MG63 (cell line): ENCODE measurements at places on chromosomes 1 and 21.
A peak's percentile ranks its signal among the peaks of the same experiment; 100 is the strongest.

DNA sequence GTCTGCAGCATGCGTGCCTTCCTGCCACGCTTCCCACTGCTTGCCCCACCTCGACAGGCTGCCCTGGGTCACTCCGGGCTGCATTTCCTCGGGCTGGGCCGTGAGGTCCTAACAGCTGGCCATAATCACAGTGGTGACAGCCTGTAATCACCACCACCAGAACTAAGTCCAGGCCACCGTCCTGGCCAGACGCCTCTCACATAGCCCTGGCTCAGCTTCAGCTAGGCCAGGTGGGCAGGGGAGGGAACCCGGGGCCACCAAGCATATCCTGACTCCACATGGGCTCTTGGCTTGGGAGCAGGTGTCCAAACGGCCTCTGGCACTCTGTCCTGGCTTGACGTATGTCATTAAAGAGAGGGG lies 229.5 kb downstream of the TRABD2B start:
- no peak for DNase-seq

DNA sequence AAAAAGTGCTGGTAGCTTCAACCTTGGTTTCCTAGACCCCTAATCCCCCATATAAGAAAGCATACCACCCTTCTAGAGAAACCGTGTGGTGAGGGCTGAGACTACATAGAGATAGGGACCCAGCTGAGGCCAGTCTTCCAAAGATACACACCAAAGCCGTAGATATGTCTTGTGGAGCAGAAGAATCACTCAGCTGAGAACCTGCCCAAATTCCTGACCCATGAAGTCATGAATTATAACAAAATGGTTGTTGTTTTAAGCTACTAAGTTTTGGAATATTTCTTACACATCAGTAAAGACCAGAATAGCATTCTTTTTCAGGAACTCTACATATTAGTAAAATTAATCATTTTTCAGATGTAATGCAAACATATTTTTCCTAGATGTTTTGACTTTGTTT lies 3.3 kb upstream of the SNRPE start:
- peak; percentile 67 for DNase-seq

DNA sequence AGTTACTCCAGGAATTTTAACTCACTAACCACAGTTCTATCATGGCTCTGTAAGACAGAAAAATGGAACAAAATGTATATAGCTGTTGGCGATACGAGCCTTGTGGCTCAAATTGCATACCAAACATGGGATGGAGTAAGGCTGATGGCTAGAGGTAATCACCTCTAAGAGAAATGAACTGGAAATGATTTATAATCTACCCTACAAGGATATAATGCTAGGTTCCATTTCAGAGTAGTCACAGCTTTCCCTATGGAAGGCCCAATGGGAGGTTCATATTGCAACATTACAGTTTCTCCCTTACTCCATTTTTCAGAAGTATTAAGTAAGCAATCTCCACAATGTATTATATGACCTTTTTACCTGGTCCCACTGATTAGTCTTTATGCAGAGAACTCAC lies 61.6 kb downstream of the EDEM3 start:
- no peak for DNase-seq

GRCh38 chr1:83109692-83110091 lies 889.2 kb downstream of the TTLL7 start:
- no peak for DNase-seq

GRCh38 chr1:169630006-169630405 lies at the start of gene SELP:
Gene SELP (minus strand): TSS chr1:169630124. CDS start chr1:169630074, 50 bp downstream.
- DNase-seq, result no peak

DNA sequence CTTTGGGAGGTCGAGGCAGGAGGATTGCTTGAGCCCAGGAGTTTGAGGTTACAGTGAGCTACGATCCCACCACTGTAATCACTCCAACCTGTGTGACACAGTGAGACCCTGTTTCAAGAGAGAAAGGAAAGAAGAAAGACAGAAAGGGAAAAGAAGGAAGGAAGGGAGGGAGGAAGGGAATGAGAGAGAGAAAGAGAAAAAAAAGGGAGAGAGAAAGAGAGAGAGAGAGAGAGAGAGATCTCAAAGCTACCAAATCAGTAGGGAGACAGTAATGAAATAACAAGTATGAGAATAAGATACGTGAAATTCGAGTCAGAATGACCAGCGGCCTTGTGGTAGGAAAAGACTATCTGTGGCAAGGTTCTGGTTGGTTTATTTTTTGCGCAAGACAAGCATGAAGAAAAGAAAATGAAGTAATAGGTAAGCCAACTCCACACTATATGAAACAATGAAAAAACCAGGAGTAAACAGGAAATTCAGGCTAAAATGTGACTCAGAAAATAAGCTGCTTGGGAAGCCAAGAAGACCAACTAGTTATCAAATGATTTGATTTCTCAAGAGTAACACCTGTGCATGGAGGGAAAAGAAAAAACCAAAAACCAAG lies 8.9 kb downstream of the MTF1 start:
- no peak for DNase-seq

DNA sequence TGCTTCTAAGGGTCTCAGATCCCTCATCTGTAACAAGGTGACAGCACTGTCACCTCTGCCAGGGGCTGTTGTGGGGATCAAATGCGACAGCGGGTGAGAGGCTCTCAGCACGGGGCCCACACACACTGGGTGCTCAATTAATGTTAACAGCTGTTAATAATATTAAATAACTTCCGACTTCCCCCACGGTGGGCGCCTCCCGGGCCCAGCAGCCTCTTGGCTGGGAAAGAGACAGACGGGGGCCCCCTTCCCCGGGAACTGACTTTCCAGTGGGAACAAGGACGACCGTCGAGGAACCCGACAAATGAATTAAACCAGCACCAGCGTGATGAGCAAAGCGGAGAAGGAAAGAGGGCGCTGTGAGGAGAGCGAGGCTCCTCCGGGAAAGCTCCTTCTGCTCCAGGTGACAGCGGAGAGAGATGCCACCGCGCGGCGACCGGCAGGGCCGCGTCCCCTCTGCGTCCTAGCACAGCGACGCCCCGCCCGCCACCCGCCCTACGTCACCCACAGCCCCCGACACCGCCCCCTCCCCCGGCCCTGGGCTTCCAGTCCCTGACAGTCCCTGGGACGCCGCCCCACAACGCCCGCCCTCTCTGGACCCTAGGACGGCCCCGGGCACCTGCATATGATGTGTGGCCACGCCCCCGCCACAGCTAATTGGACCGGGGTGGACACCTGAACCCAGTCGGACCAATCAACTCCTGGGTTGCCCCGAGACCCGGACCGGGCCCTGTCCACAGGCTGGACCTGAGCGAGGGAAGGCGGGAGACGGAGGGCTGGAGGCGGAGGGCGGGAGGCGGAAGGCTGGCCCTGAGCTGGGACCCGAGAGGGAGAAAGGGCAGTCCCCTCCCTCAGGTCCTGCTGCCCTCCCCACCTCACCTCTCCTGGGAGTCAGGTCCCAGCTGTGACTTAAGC lies 38.2 kb downstream of the MATN1 start:
- no peak for DNase-seq

GRCh38 chr1:48099072-48099773 lies 102.0 kb upstream of the TRABD2B start:
- DNase-seq, result no peak

DNA sequence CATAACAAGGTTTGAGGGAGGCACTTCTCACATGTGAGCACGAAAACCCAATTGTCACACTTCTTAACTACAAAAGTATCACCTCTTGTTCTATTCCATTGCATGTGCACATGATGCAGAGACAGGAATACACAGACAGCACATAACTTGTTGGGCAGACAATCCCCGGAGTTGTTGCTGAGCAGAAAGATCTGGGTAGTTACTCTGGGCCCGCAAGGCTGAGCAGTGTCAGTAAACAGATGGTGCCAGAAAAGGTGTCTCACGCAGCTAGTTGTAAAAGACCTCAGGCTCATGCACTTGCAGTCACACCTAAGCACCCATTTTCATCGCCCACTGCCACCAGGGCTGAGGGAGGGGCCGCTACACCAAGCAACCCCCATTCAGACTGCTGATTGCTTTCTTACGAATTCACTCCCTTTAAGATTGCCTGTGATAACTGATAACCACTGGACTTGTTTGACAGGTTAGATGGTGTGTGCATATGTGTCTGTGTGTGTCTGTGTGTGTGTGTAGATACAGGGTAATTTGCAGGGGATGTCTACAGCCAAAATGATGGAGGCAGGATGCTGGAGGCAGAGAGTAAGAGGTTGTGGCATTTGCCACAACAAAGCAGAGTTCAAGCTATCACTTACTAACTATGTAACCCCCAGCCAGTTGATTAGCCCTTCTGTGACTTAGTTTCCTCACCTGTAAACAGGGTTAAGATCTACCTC lies 4.2 kb downstream of the LGR6 start:
- DNase-seq, result no peak

DNA sequence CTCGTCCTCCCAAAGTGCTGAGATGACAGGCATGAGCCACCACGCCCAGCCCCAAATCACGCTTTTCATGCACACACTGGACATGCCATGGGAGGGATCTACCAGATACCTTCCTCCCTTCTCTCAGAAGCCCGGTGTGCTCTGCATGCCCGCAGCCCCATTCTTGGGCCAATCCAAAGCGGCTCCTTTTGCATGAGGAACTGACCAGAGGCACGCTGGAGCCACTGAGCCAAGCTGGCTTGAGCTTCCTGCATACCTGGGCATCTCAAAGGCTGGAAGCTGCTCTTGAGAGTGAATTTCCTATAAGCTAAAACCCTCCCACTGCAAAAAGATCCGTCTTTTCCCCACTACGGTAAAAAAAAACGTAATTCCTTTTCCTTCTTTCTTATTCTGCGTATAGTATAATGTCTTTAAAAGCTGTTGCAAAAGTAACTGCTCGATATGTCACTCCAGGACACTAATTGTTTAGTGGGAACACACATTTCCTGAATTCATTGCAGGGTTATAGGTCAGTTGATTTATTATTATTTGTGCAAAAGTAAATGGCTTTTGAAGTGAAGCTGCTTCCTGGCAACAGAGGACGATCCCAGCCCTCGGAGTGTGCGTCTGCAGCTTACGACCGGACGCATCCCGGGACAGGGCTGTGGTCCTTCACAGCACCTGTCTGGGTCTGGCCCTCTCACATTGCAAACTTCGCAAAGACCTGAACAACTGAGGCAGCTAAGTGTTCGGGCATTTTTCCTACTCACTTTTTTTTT lies 61.8 kb upstream of the ETS2 start:
- no peak for DNase-seq

GRCh38 chr1:147598621-147599361 lies 57.5 kb downstream of the BCL9 start:
- DNase-seq, result peak; percentile 38

DNA sequence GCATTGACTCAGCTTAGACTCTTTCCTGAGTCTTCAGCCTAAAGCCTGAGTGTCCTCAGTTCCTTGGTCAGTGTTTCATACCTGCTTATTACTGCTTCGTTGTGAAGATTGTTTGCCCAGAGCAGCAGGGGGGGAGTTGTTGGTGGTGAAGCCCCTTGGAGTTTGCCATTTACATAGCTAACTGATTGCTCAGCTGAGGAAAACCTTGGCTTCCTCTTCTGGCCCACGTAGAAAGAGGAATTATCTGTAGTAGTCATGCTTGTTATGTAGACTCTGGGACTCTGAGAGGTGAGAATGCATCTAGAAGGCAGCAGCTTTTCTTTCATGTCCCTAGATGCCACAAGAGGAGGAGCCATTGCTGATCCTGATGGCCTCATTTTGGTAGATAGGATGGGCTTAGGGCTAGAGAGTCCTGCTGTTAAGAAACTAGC lies 125.9 kb downstream of the MAST2 start:
- DNase-seq, result peak; percentile 73

GRCh38 chr1:116111524-116112021 lies 374 bp downstream of the MAB21L3 start:
- no peak for DNase-seq

DNA sequence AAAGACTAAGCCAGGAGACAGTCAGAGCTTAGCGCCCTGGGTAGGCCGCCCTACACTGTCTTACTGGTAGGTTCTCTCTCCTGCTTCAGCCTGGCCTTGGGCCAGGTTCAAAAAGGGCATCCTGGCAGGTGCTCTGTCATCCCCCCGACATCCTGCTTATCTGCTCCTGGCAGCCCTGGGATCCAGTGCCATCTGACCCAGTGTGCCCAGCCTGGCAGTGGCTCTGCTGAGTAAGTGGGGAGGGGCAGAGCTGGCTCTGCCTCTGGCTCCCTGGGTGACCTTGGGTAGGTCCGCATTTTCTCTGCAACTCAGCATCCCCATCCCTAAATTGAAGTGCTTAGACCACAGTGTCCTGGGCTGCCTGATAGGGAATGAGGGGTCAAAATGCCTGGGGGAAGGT lies 549.9 kb downstream of the PTPRU start:
- no peak for DNase-seq

DNA sequence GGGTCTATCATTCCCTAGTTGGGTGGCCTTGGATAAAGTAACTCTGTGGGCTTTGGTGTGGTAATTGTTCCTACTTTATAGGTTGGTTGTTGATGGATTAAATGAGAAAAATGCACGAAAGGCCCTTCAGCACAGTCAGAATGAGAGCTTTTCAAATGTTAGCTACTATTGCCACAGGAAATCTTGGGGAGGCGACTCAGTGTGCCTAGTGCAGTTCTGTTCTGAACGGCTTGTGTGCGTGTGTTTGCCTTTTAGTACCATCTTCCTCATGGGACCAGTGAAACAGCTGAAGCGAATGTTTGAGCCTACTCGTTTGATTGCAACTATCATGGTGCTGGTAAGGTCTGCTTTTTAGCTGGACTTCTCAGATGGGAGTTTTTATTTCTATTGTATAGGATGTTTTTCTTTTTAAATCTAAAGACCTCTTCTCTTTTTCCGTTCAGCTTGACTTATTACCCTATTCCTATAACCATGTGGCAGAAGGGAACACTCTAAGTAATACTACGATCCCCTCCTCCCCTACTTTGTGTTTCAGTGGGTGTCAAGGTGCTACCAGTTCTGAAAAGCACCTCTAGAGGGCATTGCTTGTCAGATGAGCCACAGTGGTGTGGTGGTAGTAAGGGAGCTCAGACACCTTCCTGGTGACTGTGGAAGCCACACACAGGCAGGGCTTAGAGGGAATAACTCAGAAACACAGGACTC lies 9.2 kb downstream of the SFT2D2 start:
- peak; percentile 17 for DNase-seq

GRCh38 chr21:22343303-22343702 lies 1345.1 kb downstream of the NCAM2 start:
- no peak for DNase-seq

DNA sequence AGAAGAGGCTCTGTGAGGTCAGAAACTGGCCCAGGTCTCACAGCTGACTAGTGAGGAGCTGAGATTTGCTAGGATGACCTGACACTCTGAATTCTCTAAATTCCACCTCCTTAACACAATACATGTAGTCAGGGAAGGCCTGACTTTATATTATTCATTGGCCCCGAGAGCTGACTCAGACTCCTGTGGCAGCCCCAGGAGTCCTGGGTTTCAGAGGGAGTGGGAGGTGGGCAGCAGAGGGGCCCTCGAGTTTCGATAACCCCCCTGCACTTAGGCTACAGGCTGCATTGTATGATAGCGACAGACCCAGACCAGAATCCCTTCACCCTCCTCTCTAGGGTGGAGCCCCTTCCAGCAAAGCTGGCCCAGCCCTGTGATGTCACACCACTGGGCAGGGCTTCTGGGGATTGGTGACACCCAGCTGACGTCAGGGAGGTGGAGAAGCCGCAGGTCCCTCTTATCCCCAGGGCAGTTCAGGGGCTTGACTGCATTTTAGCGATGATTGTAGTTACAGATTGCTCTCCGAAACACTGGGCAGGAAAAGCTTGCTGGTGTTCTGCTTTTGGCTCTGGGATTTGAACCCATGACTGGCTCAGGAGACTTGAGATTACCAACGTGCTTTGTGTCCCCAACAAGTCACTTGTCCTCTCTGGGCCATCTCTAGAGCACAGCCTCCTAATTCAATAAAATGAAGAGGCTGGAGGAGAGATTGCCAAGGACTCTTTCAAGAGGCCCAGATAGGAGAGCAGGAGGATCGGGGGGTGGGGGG lies 17.0 kb upstream of the GPR37L1 start:
- DNase-seq, result no peak
